ENCODE measurements at places on chromosomes 5 and 9. TPM values are rescaled to one million over a fixed set of nuclear protein-coding genes. Genes with fewer than 3 reads are reported as not detected.

Gene PCDHA10
- not detected for total RNA-seq

Gene SHC3
- 0.04 TPM for total RNA-seq

Gene FOXE1
- total RNA-seq: 16.9 TPM

Gene LPAR1
- 29.0 TPM for total RNA-seq

Gene TMEM141
- total RNA-seq: 240 TPM

Gene ISL1
- total RNA-seq: not detected

Gene ZDHHC11B
- not detected for total RNA-seq

Gene XRCC4
- total RNA-seq: 9.1 TPM

Data from hair follicular keratinocyte (primary cell).